Ascending aorta (tissue), 2 donors: ENCODE measurements at places on chromosomes 7 and 10. TPM values are rescaled to one million over a fixed set of nuclear protein-coding genes. Genes with fewer than 3 reads are reported as not detected.

DNA sequence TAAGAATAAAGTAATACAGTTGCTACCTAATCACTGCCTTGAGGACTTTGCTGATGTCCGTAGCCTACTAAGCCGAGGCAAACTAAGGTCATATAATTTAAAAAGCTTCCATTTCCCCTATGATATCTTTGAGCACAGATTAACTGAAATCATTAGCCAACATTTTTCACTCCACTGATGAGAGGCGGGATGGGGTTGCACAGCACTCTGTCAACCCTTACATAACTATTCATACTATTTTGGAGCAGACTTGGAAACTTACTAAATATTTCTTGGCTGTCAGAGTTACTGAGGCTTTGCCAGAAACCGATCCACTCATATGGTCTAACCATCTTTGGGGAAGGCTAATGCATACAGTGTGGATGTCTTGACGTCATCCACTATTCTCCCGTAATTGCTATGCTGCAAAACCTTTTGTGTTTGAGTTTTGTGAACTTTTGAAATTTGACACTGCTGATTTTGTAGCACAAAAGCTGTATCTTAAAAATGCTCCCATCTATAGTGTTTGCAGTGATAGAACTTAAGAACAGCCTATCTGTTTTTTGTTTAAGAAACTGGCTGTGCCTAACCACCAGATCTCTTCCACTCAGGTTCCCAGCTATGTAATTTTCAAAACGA is 248.7 kb downstream of the TSPAN12 start:
- H3K27ac ChIP-seq: no peak overlapping the region
- no peak for DNase-seq
- H3K4me3 ChIP-seq: no peak overlapping the region
- no peaks in the 10 kb centered on the region for H3K36me3 ChIP-seq

The ZNF789 gene
- 4.2 TPM for total RNA-seq

- H3K27me3 ChIP-seq: no peaks in the 10 kb centered on the region
- H3K4me3 ChIP-seq: no peak overlapping the region
- H3K27ac ChIP-seq: no peak overlapping the region
- H3K36me3 ChIP-seq: no peaks in the 10 kb centered on the region
Measured at GRCh38 chr7:129341816-129342806, 92.1 kb upstream of the STRIP2 start.

- H3K27me3 ChIP-seq: no peaks in the 10 kb centered on the region
- no peaks in the 10 kb centered on the region for H3K36me3 ChIP-seq
- no peaks in the 10 kb centered on the region for H3K4me1 ChIP-seq
- DNase-seq: no peak
Measured at GRCh38 chr7:23680414-23681405, 711 bp downstream of the FAM221A start.

The CYP3A5 gene
- 0.43 TPM for total RNA-seq

DNA sequence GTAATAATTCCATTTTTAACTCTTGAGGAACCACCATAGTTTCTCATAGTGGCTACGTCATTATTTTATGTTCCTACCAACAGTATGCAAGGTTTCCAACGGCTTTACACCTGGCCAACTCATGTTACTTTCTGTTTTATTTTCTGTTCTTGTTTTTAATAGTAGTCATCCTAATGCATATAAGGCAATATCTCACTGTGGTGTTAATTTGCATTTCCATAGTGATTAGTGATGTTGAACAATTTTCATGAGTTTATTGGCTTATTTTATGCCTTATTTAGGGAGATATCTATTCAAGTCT is 465.5 kb upstream of the KLF6 start:
- DNase-seq: no peak
- H3K27me3 ChIP-seq: no peaks in the 10 kb centered on the region
- no peaks in the 10 kb centered on the region for H3K36me3 ChIP-seq
- H3K4me1 ChIP-seq: peaks cover 6% of the 10 kb centered on the region
- H3K27ac ChIP-seq: peak overlapping the region; percentile 88
- H3K4me3 ChIP-seq: no peak overlapping the region

The FKBP6 gene
- total RNA-seq: not detected

The ATP6V1F gene
- 142 TPM for total RNA-seq

The TMEM213 gene
- not detected for total RNA-seq

- no peak overlapping the region for H3K27ac ChIP-seq
- DNase-seq: no peak
- H3K4me3 ChIP-seq: no peak overlapping the region
- no peaks in the 10 kb centered on the region for H3K4me1 ChIP-seq
- no peaks in the 10 kb centered on the region for H3K27me3 ChIP-seq
Measured at GRCh38 chr7:23287612-23288011, 11.5 kb upstream of the MALSU1 start.

- no peak overlapping the region for H3K27ac ChIP-seq
- H3K36me3 ChIP-seq: no peaks in the 10 kb centered on the region
- H3K4me1 ChIP-seq: no peaks in the 10 kb centered on the region
- no peak overlapping the region for H3K4me3 ChIP-seq
Measured at GRCh38 chr7:4733936-4734528, 41.4 kb upstream of the AP5Z1 start.

GRCh38 chr7:141527076-141527475 is 24.1 kb upstream of the AGK start:
- DNase-seq: no peak
- H3K4me1 ChIP-seq: no peaks in the 10 kb centered on the region
- no peaks in the 10 kb centered on the region for H3K36me3 ChIP-seq
- H3K27ac ChIP-seq: no peak overlapping the region
- H3K27me3 ChIP-seq: no peaks in the 10 kb centered on the region
- H3K4me3 ChIP-seq: no peak overlapping the region

The UNCX gene
- total RNA-seq: not detected

DNA sequence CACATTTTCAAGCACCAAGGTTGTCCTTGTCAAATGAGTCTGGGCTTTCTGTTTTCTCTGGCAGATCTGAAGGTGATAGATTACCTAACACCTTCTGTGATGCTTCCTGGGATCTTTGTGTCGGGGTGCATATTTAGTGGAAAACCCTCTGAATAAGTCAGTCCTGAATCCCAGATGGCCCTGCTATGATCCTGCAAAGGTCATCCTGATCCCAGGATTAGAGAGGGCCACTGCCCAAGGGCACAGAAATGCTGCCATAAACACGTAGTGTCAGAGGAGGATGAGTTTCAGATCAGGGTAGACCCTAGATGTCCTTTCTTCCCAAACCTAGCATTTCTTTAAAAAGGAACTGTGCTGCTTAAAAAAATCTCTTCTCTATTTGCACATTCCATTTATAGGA is 19.0 kb downstream of the AGR2 start:
- H3K4me1 ChIP-seq: no peaks in the 10 kb centered on the region
- no peak overlapping the region for H3K27ac ChIP-seq
- H3K27me3 ChIP-seq: no peaks in the 10 kb centered on the region
- H3K4me3 ChIP-seq: no peak overlapping the region
- H3K36me3 ChIP-seq: no peaks in the 10 kb centered on the region

- no peak overlapping the region for H3K27ac ChIP-seq
- H3K4me3 ChIP-seq: no peak overlapping the region
- H3K4me1 ChIP-seq: no peaks in the 10 kb centered on the region
- H3K36me3 ChIP-seq: no peaks in the 10 kb centered on the region
- DNase-seq: no peak
Measured at GRCh38 chr10:107740962-107741690, 576.6 kb upstream of the SORCS1 start.

DNA sequence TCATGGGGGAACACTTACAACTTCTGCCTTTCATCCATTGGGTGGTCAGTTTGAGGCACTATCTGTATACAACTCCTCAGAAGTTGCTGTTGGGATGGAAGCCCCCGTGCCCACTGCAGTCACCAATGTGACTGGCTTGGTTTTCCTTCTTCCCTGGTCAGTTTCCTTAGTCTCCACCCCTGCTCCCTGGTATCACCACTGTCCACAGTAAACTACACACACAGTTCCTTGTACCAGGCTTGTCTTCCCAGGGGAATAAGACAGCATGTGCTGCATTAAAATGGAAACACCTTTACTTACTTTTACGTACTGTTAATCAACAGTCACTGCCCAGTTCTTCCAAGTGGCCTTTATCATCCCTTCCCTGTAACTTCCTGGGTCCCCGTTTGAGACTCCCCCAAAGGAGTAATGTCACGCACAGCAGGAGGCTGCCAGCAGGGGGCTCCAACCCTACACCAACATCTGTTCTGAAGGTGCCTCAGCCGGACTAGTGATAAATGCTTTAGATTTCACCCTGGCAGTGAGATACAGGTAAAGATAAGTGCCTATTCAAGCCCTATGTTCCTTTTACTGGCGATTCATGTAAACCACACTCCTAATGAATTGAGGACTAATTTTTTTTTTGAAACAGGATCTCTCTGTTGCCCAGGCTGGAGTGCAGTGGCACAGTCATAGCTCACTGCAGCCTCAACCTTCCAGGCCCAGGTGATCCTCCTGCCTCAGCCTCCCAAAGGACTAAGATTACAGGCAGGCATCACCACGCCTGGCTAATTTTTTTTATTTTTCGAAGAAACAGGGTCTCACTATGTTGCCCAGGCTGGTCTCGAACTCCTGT is 45.3 kb upstream of the PIK3AP1 start:
- no peaks in the 10 kb centered on the region for H3K36me3 ChIP-seq
- no peak overlapping the region for H3K27ac ChIP-seq
- peak; percentile 79 for DNase-seq
- no peak overlapping the region for H3K4me3 ChIP-seq

The CTAGE4 gene
- total RNA-seq: not detected

- H3K4me3 ChIP-seq: no peak overlapping the region
- H3K4me1 ChIP-seq: no peaks in the 10 kb centered on the region
- no peak overlapping the region for H3K27ac ChIP-seq
- DNase-seq: no peak
Measured at GRCh38 chr7:111029574-111030251, 61.2 kb upstream of the LRRN3 start.
